Esophagus muscularis mucosa (tissue), 4 donors: ENCODE measurements at places on chromosomes 7 and 10.

DNA sequence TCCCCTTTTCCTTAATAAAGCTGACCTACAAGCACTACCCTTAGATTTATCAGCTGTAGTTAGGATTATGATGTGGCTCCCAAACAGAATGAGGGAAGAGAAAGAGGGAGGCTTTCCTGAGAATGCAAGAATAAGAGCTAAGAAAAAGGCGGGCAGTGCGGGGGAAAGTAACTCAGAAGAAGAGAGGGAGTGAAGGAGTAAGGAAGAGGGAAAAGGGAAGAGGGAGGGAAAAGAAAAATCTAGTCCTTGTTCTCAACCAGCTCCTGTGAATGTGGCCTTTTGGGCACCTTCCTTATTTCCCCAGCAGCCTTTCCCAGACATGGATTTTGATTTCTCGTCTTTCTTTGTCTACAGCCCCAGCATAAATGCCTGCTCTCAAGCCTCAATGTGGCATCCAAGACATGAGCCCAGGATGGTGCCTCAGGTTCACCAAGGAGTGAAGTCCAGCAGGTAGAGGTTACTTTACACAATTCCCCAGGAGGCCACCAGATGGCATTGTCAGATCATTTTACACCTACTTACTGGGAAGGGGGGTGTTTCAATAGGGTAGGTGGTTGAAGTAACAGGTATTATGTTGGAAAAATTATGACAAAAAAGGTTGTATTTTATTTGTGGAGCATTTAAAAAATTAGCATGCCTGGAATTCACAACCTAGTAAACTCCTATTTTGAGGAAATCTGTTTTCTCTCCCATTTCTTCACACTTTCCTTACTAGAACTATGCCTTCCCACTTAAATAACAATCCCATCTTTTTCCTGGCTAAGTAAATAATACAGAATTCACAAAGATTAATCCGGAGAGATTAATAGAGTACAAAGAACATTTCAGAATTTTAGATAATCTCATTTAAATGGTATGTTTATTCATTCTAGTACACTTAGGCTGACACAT lies 106.5 kb downstream of the HTR7 start:
- no peak for DNase-seq

- no peak for DNase-seq
These were observed 559 bp downstream of the KCNMA1 start for GRCh38 chr10:77636967-77637531.

DNA sequence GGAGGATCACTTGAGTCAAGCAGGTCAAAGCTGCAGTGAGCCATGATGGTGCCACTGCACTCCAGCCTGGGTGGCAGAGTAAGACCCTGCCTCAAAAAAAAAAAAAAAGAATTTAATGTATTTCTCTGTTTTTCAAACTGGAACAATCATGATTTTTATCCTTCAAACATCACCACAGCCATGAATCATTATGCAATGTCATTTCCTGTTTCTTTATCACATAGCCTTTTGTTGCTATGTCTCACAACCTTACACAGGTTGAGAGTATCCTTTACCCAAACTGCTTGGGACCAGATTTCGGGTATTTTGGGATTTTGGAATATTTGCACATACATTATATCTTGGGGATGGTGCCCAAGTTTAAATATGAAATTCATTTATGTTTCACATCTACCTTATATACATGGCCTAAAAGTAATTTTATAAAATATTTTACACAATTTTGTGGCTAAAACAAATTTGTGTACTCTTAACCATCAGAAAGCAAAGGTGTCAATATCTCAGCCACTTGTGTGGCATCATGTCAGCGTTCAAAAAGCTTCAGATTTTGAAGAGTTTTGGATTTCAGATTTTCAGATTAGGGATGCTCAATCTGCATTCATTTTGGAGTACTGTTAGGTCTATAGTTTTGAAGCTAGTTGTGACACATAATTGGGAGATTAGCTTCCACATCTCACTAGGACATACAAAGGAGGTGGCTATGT lies 8.2 kb downstream of the NT5C3A start:
- DNase-seq = no peak

DNA sequence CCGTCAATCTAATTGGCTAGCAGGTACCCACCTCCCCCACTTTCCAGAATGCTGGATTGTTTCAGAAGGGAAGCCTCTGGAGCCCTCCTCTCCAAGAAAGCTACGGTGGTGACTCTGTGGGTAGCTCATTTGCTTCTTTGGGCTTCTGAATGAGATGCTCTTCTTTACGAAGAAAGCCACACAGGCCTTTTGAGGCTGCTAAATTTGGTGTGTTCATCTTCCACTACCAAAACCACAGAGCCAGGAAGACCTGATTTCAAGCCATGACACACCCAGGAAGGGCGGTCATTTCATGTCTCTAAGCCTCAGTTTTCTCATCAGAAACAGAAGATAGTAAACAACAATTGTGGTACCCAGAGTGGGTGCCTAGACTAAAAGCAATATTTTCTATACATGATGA lies 901.2 kb downstream of the KCNMA1 start:
- DNase-seq = no peak

DNA sequence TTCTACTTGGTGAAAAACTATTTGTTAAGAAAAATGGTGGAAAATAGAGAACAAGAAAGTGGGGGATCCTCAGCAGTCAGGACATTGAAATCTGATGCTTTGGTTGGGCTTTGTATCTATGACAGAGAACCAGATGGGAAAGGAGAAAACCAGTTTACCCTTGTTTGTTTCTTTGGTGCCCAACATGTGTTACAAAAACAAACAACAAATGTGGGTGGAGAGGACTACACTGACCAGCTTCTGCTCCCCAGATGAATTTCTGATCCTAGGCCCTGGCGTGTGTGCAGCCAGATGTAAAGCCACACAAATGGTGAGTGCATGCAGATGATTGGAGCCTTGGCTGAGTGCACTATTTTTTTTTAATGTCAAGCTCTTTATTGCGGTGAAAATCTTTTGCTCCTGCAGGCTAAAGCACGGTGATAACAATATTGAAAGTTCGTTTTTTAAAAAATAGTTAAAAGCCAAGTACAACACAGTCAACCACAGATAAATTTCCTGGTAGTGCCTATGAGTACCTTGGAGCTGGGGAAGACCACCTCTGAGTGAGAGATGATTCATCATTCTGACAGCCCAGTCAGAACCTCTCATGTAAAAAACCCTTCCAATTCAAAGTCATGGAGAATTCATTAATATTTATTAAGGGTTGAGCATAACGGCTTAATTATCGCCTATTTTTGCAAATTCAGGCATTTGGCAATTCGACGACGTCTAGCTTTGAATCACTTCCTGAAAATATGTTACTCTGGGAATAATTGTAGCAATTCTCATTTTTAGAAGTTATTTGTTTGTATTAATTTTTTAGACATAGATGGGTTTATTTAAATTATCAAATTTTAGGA lies 163.7 kb downstream of the AGMO start:
- no peak for DNase-seq

- peak; percentile 86 for DNase-seq
These were observed 56.0 kb upstream of the DDC start for GRCh38 chr7:50621206-50621605.

DNA sequence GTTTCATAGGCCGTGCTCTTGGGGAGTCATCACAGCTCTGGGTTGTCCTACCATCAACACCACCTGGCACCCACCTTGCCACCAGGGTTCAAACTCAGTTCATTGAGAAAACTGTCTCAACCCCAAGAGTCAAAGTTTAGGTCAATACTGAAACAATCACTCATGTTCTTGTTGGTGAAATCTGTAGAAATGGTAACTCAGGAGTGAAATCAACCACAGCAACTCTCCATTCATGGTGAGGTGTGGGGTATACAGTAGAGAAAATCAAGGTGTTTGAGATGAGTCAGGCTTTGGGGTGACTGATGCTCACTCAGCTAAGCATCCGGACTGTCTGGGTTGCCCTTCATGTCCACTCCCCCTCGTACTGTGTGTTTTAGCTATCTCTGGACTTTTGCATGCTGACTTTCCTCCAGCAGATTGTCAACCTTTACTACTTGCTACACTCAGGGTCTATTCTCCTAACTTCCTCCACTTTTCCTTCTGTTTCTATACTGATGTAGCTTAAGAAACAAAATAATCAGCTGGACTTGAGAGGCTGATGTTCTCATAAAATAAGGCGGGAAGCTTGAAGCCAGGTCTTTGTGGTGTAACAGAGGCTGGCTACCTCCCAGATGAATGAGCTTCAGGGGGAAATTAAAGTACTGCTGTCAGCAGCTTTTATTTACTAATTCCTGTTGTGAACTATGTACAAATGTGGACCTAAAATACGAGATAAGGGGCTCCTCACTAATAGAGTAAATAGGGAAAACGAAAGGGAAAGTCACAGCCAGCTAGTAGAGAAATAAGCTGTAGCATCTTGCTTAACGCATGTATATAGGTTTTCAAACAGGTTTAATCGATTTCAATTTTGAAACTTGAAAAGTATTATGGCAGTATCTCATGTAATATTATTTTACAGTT lies 173.6 kb upstream of the AKR1E2 start:
- DNase-seq = no peak

GRCh38 chr7:67463316-67463715 lies 466.7 kb downstream of the TYW1 start:
- no peak for DNase-seq

DNA sequence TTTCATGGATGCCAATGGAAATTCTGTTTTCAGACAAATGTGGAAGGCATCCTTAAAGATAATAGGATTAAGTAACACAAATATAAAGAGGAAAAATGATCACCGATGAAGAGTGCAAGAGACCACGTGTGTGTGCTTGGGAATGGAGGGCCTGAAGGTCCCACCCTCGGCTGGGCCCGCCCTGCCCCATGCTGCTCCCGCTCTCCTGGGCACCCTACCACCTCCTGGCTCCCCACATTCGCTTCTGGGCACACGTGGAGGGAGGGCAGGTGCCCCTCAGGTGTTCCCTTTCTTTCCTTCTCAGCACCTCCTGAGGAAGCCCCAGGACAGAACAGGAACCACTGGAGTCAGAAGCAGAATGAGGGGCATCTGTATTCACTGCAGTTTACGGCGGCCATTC lies 367.6 kb downstream of the DNAJB6 start:
- no peak for DNase-seq

GRCh38 chr10:97539523-97540200 lies 32.9 kb upstream of the ANKRD2 start:
- no peak for DNase-seq

DNA sequence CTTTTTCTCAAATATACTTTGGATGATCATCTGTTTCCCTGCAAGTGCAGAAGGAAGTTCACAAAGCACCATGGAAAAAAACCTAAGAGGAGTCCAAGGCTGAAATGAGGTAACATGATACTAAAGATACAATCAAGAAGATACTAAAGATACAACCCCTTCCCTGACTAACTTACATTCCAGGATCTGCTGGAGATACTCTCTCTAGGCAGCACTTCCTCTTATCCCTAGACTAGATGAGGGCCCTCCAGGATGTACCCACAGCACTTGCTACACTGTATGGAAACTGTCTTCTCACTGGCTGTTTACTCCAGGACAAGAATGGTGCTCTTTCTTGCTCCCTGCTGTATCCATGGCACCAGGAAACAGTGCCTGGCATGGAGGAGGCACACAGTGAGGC lies 116.4 kb upstream of the NFE2L3 start:
- no peak for DNase-seq

DNA sequence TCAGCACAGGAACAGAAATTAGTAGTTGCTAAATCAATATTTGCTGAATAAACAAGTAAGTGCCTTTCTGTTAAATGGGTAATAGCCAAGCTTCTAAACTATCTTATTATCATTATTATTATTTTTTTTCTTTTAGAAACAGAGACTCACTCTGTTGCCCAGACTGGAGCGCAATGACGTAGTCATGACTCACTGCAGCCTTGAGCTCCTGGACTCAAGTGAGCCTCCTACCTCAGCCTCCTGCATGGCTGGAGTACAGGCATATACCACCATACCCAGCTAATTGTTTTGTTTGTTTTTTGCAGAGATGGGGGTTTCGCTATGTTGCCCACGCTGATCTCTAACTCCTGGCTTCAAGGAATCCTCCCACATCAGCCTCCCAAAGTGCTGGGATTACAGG lies 12.3 kb upstream of the ELN start:
- DNase-seq = no peak

DNA sequence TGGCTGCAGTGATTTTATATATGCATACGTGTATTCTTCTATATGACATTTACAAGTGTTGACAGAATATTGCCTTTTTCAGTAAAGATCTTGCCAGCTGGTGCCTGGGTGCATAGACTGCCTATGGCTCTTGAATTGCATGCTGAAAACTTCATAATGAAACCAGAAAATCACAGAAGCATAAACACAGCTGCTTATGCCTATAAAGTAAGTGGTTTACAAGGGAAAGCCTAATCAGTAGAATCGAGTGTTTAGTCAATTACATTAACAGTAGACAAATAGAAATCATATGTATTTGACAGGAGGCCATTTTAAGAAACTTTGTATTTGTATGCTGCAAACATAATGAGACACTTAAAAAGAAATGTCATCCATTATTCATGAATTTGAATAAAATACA lies 82.5 kb downstream of the TMEM168 start:
- DNase-seq = no peak

- DNase-seq = no peak
These were observed 108.8 kb downstream of the ACTR3B start for GRCh38 chr7:152868122-152869040.

DNA sequence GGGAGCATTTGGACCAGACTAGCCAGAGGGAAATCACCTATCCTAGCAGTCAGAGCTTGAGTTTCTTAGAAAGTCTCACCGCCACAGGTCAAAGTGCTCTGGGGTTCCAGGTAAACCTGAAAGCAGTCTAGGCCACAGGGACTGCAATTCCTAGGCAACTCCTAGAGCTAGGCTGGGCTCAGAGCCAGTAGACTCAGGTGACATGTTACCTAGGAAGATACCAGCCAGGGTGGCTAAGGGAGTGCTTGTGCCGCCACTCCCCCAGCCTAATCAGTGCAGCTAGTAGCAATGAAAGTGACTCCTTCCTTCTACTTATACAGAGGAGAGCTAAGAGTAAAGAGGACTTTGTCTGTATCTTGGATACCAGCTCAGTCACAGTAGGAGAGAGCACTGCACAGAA lies 348.7 kb upstream of the HPS1 start:
- DNase-seq = no peak

- no peak for DNase-seq
These were observed 31.4 kb upstream of the ZNF32 start for GRCh38 chr10:43680035-43680434.

- no peak for DNase-seq
These were observed 9.1 kb upstream of the DENND2A start for GRCh38 chr7:140649556-140650205.

- peak; percentile 24 for DNase-seq
These were observed 90.0 kb downstream of the CCDC71L start for GRCh38 chr7:106570948-106571418.

- DNase-seq = no peak
These were observed 19.9 kb upstream of the LMOD2 start for GRCh38 chr7:123635551-123636359.

DNA sequence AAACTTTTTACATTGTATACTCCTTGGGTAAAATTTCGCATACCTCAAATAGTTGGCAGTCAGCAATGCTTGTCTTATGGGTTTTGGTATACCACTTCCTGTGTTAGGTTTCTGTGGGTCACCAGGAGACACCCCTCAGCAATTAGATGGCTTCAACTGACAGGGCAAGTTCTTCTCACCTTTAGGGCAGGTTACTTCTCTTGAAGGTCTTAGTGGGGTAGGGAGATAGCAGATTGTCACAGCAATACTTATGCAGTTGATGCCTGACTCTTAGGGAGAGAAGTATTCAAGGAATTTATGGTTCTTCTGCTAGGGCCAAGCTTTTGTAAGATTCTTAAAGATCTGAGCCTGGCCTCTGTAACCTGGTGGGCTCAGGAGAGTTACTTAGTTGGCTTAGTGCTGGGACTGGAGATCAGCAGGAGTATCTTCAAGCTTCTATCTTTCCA lies 42.9 kb downstream of the MKLN1 start:
- DNase-seq = no peak

- DNase-seq = no peak
These were observed 283.9 kb downstream of the PRKG1 start for GRCh38 chr10:51358227-51358626.
